ENCODE measurements at places on chromosomes 16 and 17.

- DNase-seq: no peak
These were observed 24.1 kb upstream of the POLR3E start for GRCh38 chr16:22272870-22273650.

DNA sequence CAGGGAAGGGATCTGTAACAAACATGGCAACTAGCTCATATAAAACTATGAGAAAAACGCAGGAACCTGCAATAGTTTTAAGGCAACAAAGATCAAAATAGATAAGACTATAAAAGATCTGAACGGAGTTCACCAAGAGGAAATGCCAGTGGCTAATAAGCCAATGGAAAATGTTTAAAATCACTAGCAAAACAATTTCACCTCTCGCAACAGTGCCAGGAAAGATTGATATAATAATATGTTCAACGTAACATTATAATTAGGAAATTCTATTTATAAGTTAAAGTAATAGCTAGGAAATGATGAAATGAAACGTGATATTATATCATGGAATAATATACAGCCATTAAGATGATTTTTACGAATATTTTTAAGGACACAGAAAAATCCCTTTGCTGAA is 16.0 kb downstream of the MRC2 start:
- no peak for DNase-seq

DNA sequence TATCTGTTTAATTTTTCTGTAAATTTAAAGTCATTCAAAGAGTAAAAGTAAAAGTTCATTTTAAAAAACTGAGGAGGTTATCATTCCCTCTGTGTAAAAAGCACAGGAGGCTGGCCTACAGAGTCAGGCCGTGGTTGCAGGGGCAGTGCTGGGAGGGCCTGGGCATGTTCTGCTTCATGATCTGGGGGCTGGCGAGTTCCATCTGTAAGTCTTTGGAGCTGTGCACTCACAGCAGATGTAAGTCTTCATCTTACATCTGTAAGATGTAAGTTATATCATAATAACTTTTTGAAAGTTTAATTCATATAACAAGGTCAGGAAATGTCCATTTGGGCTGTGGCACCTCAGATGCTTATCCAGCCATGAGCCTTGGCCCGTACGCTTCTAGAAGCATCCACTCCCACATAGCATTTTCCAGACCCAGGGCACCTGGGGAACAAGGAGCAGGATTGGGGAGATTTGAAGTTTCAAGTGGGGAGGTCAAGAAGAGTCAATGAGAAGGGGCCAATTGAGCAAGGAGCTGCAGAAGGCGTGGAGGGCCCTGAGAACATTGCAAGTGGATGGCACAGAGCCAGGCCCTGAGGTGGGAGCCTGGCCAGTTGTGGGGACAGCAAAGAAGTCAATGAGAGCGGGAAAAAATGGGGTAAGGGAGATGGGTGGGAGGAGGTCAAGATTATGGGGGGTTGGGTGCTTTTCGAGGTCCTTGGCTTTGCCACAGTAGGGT is 54.1 kb downstream of the TNFRSF13B start:
- no peak for DNase-seq

DNA sequence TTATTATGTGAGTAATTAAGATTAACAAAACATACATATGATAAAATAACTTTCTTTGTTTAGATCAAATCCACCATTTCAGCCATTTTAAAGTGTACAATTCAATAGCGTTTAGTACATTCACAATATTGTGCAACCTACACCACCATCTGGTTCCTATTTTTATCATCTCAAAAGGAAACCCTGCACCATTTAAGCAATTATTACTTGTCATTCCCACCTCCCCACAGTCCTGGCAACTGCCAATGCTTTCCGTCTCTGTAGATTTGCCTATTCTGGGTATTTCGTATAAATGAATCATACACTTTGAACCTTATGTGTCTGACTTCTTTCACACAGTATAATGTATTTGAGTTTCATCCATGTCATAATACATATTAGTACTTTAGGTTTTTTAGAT is 162.5 kb upstream of the CNTNAP4 start:
- DNase-seq: peak; percentile 44

DNA sequence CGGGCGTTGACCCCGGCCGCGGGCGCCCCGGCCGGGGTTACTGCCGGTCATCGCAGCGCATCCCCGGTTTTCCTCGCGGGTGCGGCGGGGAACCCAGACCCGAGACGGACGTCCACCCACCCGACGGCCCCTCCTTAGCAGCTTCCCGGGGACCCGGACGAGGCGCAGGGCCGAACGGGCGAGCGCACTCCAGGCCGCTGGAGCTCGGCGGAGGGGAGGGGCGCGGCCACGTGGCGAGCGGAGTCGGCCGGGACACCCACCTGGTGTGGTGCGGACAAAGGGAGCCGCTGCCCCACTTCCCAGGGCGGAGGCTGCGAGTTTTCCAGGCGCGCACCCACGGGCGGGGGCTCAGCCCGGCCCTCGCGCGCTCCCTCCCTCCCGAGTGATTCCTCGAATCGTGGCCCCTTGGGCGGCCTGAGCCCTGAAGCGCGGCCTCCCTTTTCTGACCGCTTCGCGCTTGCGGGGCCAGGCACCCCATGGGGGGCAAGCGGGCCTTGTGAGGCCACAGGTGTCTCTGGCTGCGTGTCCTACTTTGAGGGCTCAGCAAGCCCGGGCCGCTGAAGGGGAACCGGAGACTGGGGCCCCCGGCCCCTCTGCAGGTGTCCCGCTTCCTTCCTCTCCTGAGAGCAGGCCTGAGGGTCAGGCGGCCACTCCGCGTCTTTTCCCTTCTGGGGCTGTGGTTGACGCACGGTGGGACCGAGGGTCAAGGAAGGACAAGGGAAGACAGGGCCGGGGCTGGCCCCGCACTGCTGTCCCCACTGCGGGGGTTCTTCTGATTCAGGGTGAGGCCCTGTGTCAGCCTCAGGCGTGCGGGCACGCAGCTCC is 1.1 kb upstream of the FASN start:
- DNase-seq: no peak

- no peak for DNase-seq
These were observed 370.0 kb downstream of the KCNJ2 start for GRCh38 chr17:70539132-70539924.

DNA sequence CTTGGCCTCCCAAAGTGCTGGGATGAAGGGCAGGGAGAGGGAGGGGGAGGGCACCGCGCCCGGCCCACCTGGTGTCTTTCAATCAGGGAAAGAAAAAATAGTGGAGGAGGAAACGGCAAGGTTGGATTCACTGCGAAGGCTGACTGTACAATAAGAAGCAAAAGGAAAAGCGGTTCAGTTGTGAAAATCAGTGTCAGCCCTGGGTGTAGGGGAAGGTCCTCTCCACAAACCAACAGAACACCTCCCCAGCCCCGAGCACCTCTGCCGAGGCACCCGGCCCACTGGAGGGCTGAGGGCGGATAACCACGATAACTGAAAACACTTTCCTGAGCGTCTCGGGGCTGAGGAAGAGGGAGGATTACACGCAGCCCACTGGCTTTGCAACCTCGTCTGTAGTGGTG is 1.4 kb upstream of the SPG7 start:
- no peak for DNase-seq

GRCh38 chr16:14350626-14351025 is 279.4 kb downstream of the PARN start:
- no peak for DNase-seq

DNA sequence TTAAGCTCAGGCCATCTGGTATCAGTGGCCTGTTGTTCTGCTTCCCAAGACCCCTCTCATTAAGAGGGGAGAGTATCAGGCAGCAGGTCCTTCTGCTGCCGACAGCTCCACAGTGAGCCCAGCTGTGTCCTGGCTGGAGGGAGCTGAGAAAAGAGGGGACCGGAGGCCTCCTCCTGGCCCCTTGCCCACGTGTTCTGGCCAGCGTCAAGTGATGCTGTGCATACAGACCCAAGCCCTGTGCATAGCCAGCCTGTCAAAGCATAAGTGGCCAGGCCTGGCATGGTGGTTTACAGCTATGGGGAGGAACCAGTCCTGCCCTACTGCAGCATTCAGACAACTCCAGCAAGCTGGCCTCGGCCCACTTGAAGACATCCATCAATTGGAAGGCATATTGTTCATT is 48.0 kb downstream of the ABCC6 start:
- no peak for DNase-seq

GRCh38 chr17:55340686-55341085 is 75.9 kb downstream of the HLF start:
- no peak for DNase-seq

GRCh38 chr16:71424626-71425025 is 17.2 kb downstream of the TLE7 start:
- DNase-seq: no peak

DNA sequence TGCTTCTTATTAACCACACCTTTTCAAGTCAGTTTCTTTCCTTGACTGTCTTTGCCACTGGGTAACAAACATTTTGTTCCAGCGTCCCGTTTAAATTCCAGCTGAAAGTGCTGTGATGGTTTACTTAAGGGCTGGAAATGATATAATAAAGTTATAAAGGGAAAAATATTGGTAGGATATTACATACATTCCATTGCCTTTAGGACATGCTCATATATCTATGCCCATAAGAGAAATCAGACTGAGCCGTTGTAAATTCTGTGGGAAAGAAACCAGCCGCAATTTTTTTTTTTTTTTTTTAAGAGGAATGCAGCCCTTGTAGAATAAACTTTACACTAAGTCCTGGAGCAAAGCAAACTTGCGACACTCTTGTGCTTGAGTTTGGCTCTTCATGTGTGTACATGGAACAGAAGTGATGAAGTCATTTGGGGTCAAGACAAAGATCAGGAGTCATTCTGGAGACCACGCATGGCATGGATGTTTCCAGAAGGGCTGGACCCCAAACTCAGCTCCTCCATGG is 210.9 kb downstream of the XYLT1 start:
- DNase-seq: no peak

DNA sequence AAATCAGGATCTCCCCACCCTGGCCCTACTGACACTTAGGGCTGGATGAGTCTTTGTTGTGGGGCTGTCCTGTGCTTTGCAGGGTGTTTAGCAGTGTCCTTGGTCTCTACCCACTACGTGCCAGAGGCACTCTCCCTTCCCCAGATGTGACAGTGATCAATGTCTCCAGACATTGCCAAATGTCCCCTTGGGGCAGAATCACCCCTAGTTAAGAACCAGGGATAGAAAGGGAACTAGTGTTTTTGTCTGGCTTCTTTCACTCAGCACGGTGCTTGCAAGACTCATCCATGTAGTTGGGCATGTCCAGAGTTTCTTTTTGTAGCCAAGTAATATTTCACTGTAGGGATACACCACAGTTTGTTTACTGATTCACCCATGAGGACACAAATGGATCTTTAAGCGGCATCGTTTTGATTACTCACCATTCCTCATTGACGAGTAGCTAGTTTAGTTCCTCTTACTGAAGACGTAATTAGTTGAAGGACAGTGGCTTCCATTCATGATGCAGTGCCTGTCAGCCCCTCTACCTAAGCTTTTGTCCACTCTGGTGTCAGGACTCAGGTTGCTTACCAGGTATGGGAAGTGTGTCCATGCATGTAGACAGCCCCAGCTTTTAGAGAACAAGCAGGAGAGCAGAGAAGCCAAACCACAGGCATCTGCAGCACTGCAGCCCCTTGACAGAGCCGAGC is 26.0 kb upstream of the ITGB4 start:
- DNase-seq: no peak

- DNase-seq: no peak
These were observed 110.8 kb downstream of the CNTNAP4 start for GRCh38 chr16:76387994-76388393.

DNA sequence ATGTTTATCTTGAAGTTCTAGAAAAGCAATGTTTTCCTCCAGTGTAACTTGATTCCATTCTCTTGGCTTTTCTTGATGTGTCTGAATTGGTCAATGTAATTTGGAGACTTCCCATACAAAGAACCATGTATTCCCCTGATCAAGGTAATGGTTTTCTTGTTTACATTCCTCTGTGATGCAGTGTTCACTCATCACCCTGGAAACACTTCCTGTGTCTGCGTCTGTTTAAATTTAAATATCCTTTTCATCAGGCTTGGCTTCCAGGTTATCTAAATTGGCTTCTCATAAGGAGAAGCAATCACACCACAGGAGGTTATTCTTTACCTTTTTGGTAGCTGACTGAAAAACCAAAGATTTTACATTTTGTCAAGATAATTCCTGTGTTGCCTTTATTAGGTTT is 237.3 kb upstream of the WSCD1 start:
- DNase-seq: no peak

DNA sequence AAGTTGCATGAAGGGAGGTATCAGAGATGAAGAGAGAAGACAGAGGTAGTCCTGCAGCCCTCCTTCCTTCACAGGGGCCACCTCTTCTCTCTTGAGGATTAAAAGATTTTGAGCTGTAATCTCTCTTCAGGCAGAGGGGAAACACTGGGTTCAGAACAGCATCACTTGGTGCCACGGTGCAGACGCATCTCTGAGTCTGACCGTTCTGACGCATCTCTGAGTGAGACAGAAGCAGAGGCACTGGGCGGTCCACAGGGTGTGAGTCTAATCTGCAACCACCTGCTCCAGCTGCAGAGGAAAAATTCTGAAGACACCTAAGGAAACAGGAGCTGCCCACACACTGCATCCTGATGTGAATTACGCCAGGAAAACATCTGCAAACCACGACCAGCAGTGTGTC is 5.3 kb upstream of the KRT37 start:
- no peak for DNase-seq

GRCh38 chr16:2242598-2242997 is 6.4 kb downstream of the DNASE1L2 start:
- DNase-seq: no peak

DNA sequence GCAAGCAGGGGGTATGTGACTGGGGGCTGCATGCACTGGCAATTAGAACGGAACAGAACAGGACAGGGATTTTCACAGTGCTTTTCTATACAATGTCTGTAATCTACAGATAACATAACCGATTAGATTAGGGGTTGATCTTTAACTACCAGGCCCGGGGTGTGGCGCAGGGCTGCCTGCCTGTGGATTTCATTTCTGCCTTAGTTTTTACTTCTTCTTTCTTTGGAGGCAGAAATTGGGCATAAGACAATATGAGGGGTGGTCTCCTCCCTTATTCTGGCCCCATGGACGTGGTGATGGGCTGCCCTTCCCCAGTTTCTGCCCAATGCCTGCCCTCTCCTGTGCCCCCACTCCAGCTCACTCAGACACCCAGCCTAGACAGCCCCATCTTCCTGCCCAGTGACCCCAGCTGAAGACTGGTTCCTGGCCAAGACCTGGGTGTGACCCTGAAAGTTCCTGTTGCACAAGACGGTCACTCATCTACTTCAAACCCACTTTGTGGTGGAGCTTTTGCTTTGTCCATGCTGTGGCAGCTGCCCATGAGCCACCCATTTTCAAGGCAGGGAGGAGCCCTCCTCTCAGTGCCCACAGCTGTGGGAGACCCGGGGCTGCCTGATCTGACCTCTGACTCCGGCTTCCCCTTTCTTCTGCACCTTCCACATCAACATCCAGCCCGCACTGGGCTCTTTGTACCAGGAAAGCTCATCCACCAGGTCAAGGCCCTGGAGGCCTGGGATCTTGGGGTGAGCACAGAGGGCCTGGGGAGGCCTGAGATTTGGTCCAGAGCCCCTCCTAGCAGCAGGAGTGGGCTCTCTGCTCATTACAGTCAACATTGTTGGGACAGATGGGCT is 18.6 kb downstream of the ALOX12B start:
- no peak for DNase-seq
